ENCODE measurements at places on chromosomes 5 and 9. TPM values are rescaled to one million over a fixed set of nuclear protein-coding genes. Genes with fewer than 3 reads are reported as not detected.

The IGFBPL1 gene
- not detected for total RNA-seq

The SLC36A2 gene
- total RNA-seq: not detected

The CNTNAP3 gene
- total RNA-seq: 16.5 TPM

DNA sequence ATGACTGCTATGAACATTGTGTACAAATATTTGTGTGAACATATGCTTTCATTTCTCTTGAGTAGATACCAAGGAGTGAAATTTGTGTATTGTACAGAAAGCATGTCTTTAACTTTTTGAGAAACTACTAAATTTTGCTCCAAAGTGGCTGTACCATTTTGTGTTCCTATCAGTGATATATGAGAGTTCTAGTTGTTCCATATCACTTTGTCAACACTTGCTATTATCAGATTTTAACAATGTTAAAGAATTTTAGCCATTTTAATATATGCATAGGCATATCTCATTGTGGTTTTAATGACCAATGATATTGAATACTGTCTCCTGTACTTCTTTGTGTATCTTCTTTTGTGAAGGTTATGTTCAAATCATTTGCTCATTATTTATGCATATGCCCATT, 142.9 kb upstream of the NR3C1 start:
- no peak for DNase-seq

DNA sequence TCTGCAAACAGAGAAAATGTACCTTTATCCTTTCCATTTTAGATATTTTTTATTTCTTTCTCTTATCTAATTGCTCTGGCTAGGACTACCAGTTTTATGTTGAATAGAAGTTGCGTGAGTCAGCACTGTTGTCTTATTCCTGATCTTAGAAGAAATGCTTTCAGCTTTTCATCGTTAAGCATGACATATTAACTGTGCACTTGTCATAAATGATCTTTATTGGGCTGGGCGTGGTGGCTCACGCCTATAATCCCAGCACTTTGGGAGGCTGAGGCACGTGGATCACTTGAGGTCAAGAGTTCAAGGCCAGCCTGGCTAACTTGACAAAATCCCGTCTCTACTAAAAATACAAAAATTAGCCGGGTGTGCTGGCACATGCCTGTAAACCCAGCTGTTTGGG, 8.2 kb upstream of the ECM2 start:
- DNase-seq: no peak

GRCh38 chr5:105581988-105582690, 2019.5 kb upstream of the NUDT12 start:
- DNase-seq: no peak

GRCh38 chr5:151132963-151133362, 24.6 kb downstream of the ANXA6 start:
- DNase-seq: no peak

DNA sequence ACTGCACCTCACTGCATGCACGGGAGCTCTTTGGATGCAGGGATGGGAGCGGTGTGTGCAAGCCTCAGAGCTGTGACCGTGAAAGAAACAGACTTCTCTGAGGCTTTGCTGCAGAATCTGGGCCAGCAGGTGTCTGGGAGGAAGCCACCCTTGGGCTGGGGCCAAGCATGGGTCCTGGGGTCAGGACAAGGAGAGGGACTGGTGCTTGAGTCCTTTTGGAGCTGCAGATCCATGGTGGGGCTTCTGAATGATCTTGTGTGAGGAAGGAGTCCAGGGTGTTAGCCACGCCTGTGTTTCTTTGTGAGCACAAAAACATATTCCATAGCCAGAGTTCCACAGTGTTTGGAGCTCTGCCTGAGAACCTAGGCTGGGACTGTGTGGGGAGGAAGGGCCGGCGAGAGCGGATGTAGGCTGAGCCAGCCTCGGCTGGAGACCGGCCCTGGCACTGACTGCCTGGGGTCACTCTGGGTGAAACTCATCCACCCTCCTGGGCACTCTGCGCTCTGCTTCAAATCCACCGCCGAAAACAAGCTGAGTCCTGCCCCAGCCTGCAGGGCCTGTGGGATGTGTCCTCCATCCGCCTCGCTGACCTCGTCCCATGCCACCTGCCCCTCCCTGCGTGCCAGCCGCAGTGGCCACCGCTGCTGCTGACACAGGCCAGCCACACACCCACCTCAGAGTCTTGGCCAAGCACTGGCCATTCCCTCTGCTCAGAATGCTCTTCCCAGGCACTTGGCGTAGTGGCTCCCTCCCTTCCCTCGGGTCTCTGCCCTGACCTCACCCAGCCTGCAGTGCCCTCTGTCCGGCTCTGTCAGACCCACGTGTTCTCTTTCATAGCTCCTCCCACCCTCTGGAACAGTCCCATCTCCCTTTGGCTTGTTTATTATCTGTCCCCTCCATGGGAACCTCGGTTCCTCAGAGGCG, 26.7 kb downstream of the ERGIC1 start:
- no peak for DNase-seq

- peak; percentile 28 for DNase-seq
These were observed 82.7 kb downstream of the HSD17B3 start for GRCh38 chr9:96219026-96219899.

The ADAMTS19 gene
- total RNA-seq: 0.75 TPM

GRCh38 chr5:132898094-132898493, 24.6 kb downstream of the LEAP2 start:
- DNase-seq: no peak

The FOXD4 gene
- total RNA-seq: 0.19 TPM

GRCh38 chr5:19920761-19921160, 67.2 kb downstream of the CDH18 start:
- DNase-seq: no peak

GRCh38 chr9:131812116-131812790, 72.4 kb upstream of the RAPGEF1 start:
- DNase-seq: no peak

The MAMDC2 gene
- total RNA-seq: 70.6 TPM

The PTGR1 gene
- 41.5 TPM for total RNA-seq

The PCDHGC5 gene
- 0.61 TPM for total RNA-seq

DNA sequence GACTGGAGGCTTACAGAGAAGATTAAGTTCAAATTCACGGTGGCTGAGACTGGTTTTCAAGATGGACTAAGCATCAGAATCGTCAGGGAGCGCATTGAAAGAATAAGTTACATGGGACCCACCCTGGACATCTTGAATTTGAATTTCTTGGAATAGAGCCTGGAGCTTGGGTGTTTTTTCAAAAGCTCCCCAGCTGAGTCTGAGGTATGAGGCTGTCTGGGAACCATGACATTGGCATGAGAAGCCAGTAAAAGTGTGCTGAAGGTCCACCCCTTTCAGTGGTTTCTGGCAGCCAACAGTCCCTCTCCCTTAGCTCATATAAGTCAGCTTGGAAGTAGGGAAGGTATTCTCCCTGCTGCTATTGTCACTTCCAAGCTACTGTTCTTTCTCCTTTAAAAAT, 97.8 kb downstream of the MAST4 start:
- no peak for DNase-seq

DNA sequence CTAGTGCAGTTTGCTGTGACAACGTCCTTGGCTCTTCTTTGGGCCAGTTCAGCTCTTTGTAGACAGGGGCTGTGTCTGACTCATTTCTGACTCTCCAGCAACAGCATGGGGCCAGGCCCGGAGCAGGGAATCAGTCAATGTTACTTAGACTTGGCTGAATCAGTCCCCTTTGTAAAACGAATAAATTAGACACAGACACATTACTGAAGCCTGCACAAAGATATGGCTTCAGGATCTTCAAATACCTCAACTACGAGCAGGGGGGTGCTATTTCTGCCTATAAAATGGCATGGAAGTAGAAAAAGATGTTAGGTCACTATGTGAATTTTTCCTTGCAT, 204.7 kb downstream of the TTLL11 start:
- DNase-seq: no peak

GRCh38 chr9:35789541-35789940, 1.9 kb upstream of the NPR2 start:
- DNase-seq: no peak

DNA sequence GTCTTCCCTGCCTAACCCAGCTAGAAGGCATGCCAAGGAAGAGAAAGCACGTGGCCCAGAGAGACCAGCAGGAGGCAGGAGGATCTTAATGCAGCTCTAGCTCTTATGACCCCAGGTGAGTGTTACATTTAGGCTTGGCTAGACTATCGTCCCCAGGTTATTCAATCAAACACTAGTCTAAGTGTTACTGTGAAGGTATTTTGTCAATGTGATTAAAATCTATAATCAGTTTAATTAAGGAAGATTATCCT, 483.7 kb downstream of the BNC2 start:
- no peak for DNase-seq

The GABRB2 gene
- total RNA-seq: 2.0 TPM

- DNase-seq: no peak
These were observed 157.8 kb downstream of the RGS3 start for GRCh38 chr9:113621309-113621791.
